ENCODE measurements at places on chromosomes 5 and 9. TPM values are rescaled to one million over a fixed set of nuclear protein-coding genes. Genes with fewer than 3 reads are reported as not detected.

GRIN3A gene
- not detected for total RNA-seq

NIPAL4 gene
- 0.85 TPM for total RNA-seq

PCDHGA3 gene
- 1.7 TPM for total RNA-seq

FOXD4L3 gene
- under 0.01 TPM for total RNA-seq

ARL15 gene
- 26.2 TPM for total RNA-seq

CKMT2 gene
- total RNA-seq, result 1.3 TPM

SLC25A48 gene
- not detected for total RNA-seq

IRGM gene
- total RNA-seq, result not detected

KIF20A gene
- 86.5 TPM for total RNA-seq

FGF10 gene
- not detected for total RNA-seq

TOMM5 gene
- 249 TPM for total RNA-seq
